Stimulated activated CD8-positive, alpha-beta memory T cell treated with anti-CD3 and anti-CD28 coated beads, Interleukin-4, amount 100 ng/mL, for 1 hour (primary cell): ENCODE measurements at places on chromosomes 1 and 21.

GRCh38 chr1:187481581-187482148 is 652.9 kb downstream of the PLA2G4A start:
- DNase-seq, result no peak

DNA sequence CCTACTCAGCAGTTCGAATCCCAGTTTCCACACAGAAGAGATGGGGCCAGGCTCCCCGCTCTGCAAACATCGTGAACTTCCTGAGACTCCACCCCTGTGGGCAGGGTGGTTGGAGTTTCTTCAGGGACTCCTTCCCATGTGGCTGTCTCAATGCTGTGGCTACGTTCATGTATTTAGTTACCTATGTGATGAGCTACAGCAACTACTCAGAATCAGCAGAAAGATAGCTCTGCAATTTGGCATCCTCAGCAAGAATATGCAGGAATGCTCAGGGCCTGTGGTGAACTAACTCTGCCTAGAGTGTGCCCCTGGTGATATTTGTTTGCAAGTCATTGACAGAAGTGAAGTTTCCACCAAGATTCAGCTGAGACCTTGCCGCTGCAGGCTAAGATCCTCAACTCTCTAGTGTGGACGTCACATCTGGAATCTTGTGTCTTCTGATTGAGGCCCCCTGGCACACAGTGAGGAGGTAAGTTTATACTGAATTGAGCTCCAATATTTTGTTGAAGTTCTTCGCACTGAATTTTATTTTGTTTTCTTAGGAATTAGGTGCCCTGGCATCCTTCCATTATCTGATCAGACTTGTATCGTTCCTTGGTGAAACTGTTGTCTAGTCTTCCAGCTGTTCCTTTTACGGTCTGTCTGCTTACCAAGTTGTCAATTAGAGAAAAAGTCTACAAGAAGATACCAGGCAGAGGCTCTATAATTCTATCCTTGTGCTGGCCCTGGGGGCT is 8.2 kb upstream of the GLRX2 start:
- DNase-seq, result no peak

GRCh38 chr1:121471523-121471922 is 286.7 kb downstream of the SRGAP2C start:
- DNase-seq, result no peak

- DNase-seq, result no peak
Measured at GRCh38 chr1:3003941-3004270, 17.4 kb upstream of the ACTRT2 start.

DNA sequence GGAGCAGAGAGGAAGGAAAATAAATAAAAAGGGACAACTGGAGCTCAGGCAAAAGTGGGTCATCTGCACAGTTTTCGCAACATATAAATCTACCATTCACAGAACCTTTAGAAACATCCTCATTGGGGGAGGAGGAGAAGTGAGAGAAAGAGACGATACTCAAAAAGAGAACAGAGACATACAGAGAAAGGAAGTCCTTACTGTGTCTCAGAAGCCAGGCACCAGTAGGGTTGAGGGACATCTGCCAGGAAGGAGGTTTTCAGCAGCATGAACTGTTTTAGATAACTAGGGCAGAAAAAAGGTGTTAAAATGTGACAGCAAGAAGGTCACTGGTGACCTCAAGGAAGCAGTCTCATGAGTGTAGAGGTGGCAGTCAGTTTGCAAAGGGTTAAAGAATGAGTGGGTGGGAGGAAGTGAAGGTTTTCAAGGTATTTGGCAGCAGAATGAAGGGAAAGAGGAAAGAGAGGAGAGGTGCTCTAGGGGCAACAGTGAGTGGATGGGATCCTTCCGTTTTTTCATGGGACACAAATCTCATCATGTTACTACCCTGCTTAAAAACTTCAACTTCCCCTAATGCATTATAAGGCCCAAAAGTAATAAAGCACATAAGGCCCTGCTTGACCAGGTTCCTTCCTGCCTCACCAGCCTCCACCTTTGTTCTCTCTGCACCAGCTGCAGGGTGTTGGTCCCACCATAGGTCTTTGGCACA is 9.5 kb downstream of the JAK1 start:
- no peak for DNase-seq

DNA sequence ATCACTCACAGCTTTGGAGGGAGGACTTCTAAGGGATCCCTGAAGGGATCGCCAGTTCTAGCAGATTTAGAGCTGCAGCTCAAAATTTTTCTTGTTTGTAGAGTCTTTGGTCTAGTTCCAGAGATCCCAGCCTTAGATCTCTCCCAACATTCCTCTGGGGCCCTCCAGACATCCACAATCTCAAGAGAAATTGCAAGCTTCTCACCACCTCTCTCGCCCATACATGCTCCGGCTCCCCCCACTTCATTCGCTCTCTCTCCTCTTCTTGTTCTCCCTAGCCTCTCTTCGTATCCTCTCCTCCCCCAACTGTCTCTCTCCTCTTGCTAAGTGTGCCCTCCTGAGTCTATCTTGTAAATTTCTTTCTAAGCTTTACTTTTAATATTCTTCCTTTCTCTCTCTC is 15.1 kb upstream of the TUT4 start:
- no peak for DNase-seq

DNA sequence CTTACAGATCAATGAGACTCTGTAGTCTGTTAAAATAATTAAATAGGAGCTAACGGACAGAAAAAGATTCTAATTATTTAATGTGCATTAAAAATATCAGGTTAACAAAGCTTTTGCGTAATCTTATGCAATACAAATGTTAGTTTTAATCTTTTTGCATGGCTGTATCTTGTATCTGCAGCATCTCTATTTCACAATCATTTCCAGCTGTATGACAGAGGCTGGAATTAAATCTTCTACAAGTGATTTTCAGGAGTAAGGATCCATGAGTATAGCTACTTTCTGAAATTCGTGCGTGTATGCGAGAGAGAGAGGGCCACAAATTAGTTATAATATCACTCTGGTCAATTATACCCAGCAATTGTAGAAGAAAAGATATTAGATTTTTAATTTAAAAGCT is 1446.8 kb downstream of the NCAM2 start:
- no peak for DNase-seq

DNA sequence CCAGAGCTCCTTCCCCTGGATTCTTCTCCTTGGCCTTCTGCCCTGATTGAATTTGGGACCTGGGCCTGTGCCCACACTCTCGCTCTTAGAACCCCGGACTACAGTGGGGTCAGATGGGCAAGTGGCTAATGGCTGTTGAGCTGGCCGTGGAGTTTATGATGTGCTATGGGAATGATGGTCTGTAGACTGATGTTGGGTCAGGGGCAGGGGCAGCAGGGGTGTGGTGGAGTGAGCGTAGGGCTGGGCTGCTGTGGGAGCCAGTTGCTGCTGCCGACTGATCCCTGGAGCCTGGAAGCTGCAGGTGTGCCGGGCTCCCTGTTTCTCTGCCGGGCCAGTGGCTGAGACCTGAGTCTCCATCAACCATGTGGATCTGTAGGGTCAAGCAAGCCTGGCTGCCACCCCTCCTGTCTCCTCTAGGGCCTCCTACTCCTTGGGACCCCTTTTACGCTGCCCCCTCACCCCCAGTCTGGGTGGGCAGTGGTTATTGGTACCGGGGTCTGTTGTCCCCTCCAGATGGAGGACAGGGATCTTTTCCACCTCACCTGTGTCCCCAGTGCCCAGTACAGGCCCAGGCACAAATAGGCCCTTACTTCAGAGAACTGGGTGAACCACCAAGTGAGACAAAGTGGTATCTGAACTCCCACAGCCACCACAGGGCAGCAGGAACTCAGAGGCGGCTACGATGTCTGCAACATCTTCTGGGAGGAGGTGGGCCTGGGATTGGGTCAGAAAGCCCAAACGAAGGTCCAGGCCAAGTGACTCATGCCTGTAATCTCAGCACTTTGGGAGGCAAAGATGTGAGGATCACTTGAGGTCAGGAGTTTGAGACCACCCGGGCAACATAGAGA is 5.1 kb downstream of the PODN start:
- no peak for DNase-seq

GRCh38 chr1:245770156-245770555 is 615.4 kb downstream of the KIF26B start:
- no peak for DNase-seq

DNA sequence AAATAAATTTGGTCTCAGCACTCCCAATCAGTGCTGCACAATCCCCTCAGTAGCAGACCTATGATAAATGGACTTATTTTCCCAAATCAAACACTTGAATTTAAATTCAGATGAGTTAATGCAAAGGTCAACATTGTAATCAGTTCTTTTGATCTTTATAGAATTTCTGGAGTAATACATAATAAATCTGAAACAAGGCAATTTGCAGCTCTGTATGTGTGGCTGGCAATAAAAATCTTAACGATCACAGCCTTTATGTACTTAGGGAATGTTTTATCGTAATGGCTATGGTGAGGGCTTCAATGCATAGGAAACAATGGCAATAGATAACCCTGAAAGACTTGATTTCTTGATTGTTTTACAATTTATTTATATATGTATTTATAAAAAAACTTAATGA is 91.4 kb downstream of the GPATCH2 start:
- no peak for DNase-seq
